ENCODE measurements at places on chromosomes 5 and 9.

GRCh38 chr5:171409164-171410136 lies 10.0 kb upstream of the FGF18 start:
- no peak for DNase-seq
- H3K4me3 ChIP-seq, result peak overlapping the region; percentile 29
- peaks cover 42% of the 10 kb centered on the region for H3K4me1 ChIP-seq
- H3K36me3 ChIP-seq, result peaks cover 87% of the 10 kb centered on the region
- no peaks in the 10 kb centered on the region for H3K27me3 ChIP-seq

GRCh38 chr5:76264681-76265080 lies 138.4 kb upstream of the IQGAP2 start:
- no peak overlapping the region for H3K27ac ChIP-seq
- peaks cover 8% of the 10 kb centered on the region for H3K27me3 ChIP-seq
- H3K36me3 ChIP-seq, result no peaks in the 10 kb centered on the region
- peaks cover 14% of the 10 kb centered on the region for H3K4me1 ChIP-seq
- DNase-seq, result no peak
- H3K4me3 ChIP-seq, result no peak overlapping the region

- H3K4me3 ChIP-seq, result no peak overlapping the region
- DNase-seq, result no peak
- H3K4me1 ChIP-seq, result peaks cover 3% of the 10 kb centered on the region
- no peaks in the 10 kb centered on the region for H3K36me3 ChIP-seq
Measured at GRCh38 chr9:123408313-123409262, 52.6 kb downstream of the CRB2 start.

GRCh38 chr9:13598738-13599137 lies 319.2 kb upstream of the MPDZ start:
- no peaks in the 10 kb centered on the region for H3K36me3 ChIP-seq
- no peaks in the 10 kb centered on the region for H3K4me1 ChIP-seq
- no peaks in the 10 kb centered on the region for H3K27me3 ChIP-seq
- H3K27ac ChIP-seq, result no peak overlapping the region
- no peak for DNase-seq

DNA sequence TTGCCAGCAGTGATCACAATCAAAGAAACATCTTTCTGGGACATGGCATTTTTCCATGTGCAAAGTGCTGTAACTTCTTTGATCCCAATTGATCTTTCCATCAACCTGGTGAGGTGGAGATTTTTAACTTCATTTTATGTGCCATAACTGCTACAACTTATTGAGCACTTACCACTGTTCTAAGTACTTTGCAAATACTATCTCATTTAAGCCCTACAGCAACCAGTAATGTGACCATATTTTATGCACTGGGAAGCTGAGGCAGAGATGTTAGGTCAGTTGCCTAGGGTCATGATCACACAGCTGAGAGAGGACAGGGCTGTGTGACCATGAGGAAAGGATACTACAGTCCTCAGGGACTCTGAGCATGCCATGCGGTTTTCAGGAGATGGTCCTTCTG lies 17.9 kb upstream of the STRBP start:
- no peak overlapping the region for H3K4me3 ChIP-seq
- H3K27me3 ChIP-seq, result peaks cover 1% of the 10 kb centered on the region
- no peaks in the 10 kb centered on the region for H3K36me3 ChIP-seq
- no peaks in the 10 kb centered on the region for H3K4me1 ChIP-seq
- no peak overlapping the region for H3K27ac ChIP-seq
- no peak for DNase-seq

DNA sequence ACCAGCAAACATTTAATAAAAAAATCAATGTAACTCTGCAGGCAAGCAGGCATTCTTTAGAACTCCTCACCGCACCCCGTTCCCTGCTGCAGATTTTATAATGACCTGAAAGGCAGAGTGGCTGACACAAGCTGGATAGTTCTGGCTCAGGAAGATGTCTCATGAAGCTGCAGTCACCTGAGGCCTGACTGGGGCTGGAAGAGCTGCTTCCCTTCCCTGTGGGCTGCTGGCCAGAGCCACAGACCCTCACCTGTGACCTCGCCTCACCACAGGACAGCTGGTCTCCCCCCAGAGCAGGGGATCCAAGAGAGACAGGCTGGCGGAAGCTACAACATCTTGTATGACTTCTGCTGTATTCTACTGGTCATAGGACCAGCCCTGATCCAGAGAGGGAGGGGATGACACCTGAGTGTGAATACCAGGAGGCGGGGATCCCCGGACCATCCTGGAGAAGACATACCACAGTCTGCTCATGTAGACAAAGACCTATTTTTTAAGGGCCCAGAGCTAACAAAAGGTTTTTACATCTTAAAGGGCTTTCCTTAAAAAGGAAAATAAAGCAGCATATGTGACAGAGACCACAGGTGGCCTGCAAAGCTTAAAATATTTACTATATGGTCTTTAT lies 43.9 kb downstream of the RAPGEF1 start:
- H3K27ac ChIP-seq, result no peak overlapping the region
- peaks cover 84% of the 10 kb centered on the region for H3K4me1 ChIP-seq
- DNase-seq, result no peak
- no peaks in the 10 kb centered on the region for H3K27me3 ChIP-seq
- H3K4me3 ChIP-seq, result no peak overlapping the region
- peaks cover 2% of the 10 kb centered on the region for H3K36me3 ChIP-seq

DNA sequence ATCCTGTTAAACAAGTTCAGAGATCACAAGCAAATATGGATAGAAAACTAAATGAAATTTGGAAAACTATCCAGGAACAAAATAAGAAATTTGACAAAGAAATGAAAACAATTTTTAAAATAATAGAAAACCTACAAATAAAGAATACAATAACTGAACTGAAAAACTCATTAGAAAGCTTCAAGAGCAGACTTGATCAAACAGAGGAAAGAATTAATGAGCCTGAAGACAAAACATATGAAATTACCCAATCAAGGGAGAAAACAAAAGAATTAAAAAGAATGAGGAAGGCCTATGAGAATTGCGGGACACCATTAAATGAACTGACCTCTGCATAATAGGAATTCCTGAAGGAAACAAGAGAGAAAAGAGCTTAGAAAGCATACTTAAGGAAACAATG lies 39.8 kb upstream of the TNPO1 start:
- H3K4me1 ChIP-seq, result no peaks in the 10 kb centered on the region
- H3K4me3 ChIP-seq, result no peak overlapping the region
- peaks cover 23% of the 10 kb centered on the region for H3K27me3 ChIP-seq
- H3K27ac ChIP-seq, result no peak overlapping the region
- peaks cover 5% of the 10 kb centered on the region for H3K36me3 ChIP-seq
- no peak for DNase-seq

DNA sequence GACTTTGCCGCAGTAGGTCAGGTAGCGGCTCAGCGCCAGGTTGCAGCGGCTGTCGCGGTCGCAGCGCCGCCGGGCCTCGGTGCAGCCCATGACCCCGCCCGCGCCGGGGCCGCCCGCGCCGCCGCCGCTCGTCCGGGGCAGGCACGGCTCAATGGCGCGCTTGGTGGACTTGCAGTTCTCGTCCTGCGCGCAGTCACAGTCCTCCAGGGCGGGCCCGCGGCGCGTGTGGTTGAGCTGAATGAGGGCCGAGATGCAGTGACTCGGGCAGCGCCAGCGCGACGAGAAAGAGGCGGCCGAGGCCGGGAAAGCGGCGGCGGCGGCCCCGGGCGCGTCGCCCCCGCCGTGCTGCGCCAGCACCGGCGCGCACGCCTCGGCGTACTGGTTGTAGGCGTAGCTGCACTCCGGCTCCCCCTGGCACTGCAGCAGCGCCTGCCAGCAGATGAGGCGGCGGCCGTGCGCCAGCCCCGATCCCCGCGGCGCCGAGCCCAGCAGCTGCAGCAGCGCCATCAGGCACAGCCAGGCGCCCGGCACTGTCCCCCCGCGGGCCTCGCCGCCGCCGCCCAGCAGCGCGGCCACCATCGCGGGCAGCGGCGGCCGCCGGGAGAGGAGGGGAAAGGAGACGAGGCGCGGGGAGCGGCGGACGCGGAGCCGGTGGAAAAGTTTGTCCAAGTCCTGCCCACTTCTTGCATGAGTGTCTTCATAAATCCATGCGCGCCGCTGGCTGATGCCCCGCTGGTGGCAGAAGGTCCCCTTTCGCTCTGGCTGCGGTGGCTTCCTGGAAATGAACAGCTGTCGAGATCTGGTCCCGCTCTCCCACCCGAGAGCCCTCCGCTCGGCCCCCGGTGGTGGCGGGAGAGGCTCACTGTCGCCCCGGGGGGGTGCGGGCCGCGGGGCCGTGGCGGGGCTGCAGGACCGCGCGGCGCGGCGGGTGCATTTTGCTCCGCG lies 833 bp downstream of the GAS1 start:
- no peaks in the 10 kb centered on the region for H3K36me3 ChIP-seq
- H3K27me3 ChIP-seq, result peaks cover 35% of the 10 kb centered on the region
- peak; percentile 47 for DNase-seq
- peaks cover 16% of the 10 kb centered on the region for H3K4me1 ChIP-seq

DNA sequence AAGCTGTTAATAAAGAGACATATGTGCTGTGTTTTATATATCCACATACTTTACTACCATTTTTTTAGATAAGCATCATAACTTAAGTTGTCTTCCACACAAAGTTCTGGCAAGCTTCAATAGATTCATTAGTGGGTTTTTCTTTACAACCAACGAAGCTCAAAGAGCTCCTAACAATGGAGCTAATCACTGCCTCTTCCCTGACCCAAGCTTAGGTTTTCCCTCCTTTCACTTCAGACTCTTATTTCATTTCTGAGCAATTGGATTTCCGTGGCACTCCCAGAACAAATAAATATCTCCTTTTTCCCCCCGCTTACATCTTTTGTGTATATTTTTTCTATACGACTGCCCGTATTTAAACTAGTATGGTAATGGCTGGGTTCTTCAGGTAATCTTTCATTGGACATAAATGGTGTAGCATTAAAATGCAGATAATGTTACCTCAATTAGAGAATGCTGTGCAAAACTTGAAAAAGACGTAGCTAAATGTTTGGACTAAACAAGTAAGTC lies 275.5 kb upstream of the TMEM161B start:
- DNase-seq, result no peak
- H3K27me3 ChIP-seq, result peaks cover 17% of the 10 kb centered on the region
- H3K36me3 ChIP-seq, result no peaks in the 10 kb centered on the region
- no peak overlapping the region for H3K27ac ChIP-seq
- H3K4me3 ChIP-seq, result no peak overlapping the region
- no peaks in the 10 kb centered on the region for H3K4me1 ChIP-seq

DNA sequence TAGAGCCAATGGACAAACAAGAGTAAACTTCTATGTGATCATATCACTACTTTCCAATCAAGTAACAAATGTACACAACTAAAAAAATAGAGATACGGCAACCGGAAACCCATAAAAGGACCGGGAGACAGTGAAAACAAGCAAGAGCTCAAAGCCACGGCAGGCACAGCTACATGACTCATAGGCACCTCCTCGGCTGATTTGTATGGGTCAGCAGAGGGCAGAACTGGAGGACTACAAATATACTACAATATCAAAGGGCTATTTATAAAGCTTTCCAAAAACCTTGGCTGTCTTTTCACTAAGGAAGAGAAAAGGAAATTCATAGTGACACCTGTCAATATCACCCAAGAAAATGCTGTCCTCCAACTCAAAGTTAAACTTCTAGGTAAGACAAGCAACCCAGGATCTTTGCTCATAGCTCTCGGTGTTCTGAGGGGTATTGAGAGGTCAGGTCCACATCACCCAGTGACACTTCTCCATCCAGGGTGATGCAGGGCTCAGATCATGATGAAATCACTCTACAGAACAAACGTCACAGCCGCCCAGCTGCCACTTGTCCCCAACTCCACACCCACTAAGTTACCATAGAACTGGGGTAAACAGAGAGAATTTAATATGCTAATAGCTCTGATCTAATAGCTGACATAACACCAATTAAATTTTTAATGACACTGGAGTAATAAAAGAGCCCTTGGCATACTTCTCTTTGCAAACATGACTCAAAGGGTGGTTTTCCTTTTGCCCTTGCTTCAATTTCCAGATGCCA lies 41.3 kb downstream of the PFDN1 start:
- no peak for DNase-seq
- no peaks in the 10 kb centered on the region for H3K27me3 ChIP-seq
- H3K4me1 ChIP-seq, result peaks cover 42% of the 10 kb centered on the region
- peaks cover 23% of the 10 kb centered on the region for H3K36me3 ChIP-seq
- no peak overlapping the region for H3K27ac ChIP-seq
- no peak overlapping the region for H3K4me3 ChIP-seq

All from activated naive CD8-positive, alpha-beta T cell treated with anti-CD3 and anti-CD28 coated beads, Interleukin-2, amount 50 U/mL, for 24 hours (primary cell).